Lower lobe of right lung (tissue), 2 donors: ENCODE measurements at places on chromosomes 12 and 14.

DNA sequence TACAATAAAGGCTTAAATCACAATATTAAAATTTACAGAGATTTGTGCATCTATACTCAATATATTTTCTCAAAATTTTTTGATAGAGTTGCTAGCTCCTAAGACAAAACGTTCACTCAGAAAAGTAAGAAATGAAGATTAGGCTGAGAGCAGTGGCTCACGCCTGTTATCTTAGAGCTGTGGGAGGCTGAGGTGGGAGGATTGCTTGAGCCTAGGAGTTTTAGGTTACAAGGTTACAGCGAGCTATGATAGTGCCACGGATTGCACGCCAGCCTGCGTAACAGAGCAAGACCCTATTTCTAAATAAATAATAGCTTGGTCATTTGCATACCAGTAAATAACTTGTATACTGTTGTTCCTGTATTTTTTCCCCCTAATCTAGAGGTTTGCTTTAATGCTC, 35.0 kb upstream of the CFL2 start:
- DNase-seq, result no peak

- no peak for DNase-seq
Measured at GRCh38 chr12:26197832-26198231, 2.5 kb downstream of the SSPN start.

DNA sequence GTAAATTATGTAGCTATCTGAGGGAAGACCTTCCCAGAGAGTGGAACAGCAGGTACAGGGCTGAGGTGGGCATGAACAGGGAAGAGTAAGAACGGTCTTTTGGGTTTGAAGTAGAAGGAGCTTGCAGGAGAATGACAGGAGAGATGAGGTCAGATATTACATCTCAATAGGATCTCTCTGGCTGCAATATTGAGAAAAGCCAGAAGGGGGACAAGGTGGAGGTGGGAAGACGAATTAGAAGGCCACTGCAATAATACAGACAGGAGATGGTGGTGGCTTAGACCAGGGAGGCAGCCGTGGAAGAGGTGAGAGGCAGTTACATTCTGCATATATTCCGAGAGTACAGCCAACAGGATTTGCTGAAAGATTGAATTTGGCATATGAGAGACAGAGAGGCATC, 310.2 kb downstream of the APAF1 start:
- DNase-seq, result no peak

GRCh38 chr12:72105849-72106248, 166.3 kb upstream of the TRHDE start:
- no peak for DNase-seq

DNA sequence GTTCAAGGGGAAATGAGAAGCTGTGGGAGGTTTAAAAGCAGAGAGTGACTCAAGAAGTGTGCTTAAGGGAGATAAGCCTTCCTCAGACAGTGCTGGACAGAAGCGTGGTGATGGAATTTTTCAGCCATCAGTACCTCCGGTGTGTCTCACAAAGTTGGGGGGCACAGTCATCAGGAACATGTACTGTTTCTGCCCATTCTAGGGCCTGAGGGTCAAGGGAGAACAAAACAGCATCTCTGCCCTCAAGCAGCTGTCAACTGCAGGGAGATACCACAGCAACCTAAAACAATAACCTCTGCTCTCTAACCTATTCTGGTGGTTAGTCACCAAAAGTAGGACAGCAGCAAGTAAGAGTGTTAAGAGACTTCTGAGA, 2.0 kb upstream of the STON2 start:
- DNase-seq, result no peak

DNA sequence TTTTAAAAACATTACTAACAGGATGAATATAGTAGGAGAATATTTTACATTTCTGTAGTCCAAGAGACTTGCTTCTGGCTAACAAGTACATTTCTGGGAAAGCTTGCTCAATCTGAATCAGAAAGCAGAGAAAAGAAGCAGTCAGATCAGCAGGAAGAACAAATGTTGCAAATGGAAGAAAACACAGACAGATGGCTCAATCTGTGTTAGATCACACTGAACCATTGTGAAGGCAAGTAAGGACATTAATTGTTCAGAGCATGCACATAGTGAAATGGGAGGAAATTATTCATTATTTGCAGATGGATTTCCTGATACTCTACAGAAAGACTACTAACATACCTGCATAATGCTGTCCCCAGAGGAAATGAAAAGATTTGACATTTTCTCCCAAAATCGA, 65.2 kb upstream of the CNOT2 start:
- DNase-seq, result no peak

- DNase-seq, result no peak
Measured at GRCh38 chr12:66693901-66694513, 15.1 kb upstream of the GRIP1 start.

- DNase-seq, result no peak
Measured at GRCh38 chr14:54322246-54322645, 74.6 kb upstream of the CDKN3 start.

DNA sequence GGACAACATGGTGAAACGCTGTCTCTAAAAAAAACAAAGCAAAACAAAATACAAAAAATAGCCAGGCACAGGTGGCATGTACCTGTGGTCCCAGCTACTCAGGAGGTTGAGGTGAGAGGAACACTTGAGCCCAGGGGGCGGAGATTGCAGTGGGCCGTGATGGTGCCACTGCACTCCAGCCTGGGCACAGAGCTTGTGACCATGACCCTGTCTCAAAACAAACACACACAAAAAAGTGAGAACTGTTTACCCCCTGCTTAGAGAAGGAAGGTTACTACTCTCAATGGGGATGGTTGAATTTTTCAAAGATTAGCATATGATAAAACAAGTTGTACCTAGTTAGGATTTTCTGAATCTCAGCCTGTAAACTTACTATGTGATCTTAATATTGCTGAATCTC, 68.0 kb downstream of the ZFP36L1 start:
- DNase-seq, result no peak

GRCh38 chr14:70019695-70020094, 140.5 kb downstream of the SMOC1 start:
- DNase-seq, result no peak

GRCh38 chr14:102462391-102462790, 47.2 kb downstream of the ANKRD9 start:
- DNase-seq, result no peak

DNA sequence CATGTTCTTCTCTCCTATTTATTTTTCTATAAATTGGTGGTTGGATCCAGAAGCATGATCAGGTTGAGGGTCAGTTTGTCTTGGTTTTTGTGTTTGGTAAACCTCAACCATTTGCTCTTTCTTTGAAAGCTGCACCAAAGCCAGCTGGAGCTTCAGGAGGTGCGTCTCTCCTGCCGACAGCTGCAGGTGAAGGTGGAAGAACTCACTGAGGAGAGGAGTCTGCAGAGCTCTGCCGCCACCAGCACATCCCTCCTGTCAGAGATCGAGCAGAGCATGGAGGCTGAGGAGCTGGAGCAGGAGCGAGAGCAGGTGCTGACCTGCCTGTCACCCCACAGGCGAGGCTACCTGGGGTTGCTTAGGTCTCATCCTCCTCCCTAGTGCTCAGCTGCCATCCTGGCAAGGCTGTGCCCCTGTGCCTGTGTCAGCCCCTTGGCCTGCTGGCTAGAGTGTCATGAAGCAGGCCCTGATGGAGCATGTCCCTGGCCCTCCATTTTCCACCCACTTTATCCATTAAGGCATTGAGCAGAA, 45.0 kb downstream of the RAB35 start:
- no peak for DNase-seq

DNA sequence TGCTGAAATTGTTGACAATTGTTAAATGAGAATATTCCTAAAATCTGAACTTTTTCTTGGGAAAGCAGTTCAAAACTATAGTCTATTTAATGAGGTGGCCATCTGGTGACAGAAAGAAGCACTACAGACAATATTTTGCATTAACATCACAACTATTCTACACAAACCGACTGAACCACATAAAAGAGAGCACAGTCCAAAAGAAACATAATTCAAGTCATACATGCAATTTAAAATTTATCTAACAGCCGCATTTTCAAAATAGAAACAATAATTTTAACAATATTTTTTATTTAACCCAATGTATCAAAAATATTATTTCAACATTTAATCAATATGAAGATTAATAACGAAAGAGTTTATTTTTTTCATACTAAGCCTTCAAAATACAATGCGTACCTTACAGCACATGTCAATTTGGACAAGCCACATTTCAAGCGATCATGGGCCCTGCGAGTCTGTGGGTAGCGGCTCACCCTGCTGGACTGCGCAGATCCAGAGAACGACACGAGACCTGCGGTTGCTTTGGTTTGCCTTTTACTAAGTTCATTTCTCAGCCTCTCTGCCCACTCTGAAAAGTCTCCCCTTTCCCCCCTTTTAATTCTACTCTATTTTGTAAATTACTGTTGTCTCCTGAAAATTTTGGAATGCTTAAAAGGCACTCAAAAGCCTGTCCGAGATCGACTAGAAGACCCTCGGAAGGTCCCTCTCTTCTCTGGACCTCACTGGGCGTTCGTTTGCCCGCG, 947 bp upstream of the LRRC9 start:
- DNase-seq, result peak; percentile 49

DNA sequence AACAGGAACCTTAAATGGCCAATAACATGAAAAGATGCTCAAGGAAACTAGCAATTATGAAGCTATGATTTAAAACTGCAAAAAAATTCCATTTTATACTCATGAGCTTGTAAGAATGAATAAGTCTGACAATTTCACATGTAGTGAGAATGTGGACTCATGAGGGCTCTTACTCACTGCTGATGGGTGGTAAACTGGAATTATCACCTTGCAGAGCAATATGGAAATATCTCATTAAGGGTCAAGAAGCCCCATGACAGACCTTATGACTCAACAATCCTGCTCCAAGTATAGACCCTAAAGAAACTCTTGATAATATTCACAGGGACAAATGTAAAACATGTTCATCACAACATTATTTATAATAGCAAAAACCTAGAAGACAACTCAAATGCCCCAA, 23.5 kb upstream of the SMAGP start:
- no peak for DNase-seq

GRCh38 chr14:61264651-61265050, 16.5 kb downstream of the TMEM30B start:
- no peak for DNase-seq

GRCh38 chr14:87617079-87617478, 375.9 kb downstream of the GALC start:
- no peak for DNase-seq

DNA sequence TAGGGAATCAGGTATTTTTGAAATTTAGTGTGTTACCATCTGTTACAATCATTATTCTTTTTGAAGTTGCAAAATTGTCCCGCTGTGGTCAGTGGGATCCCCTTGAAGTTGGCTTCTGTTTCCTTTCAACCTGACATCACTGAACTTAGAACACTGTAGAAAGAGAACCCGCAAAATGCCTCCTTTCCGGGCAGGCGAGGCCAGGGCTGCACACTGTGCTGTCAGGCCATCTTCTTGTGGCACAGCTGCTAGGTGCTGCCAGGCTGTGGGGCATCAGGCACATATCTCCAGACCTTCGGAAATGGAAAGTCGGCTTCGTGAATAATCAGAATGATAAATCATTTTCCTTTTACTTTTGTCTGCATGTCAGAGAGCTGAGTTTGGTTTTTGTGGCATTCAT, 103.5 kb downstream of the GLT1D1 start:
- DNase-seq, result no peak

- no peak for DNase-seq
Measured at GRCh38 chr12:29309320-29309902, 71.6 kb downstream of the ERGIC2 start.

GRCh38 chr14:99032759-99033158, 239.2 kb downstream of the BCL11B start:
- DNase-seq, result no peak
